Hepatocyte (in vitro differentiated cells): ENCODE measurements at places on chromosomes 3 and 15. TPM values are rescaled to one million over a fixed set of nuclear protein-coding genes. Genes with fewer than 3 reads are reported as not detected.

The CPA3 gene
- total RNA-seq, result 0.08 and 1.1 TPM in 2 replicates

The BNC1 gene
- 13.5 and 24.3 TPM in 2 replicates for total RNA-seq

The NMNAT3 gene
- total RNA-seq, result 8.3 and 12.3 TPM in 2 replicates

The ROPN1 gene
- total RNA-seq, result not detected in 2 replicates

The GPR62 gene
- not detected in 2 replicates for total RNA-seq

The DNAH12 gene
- total RNA-seq, result 1.1 and 1.5 TPM in 2 replicates

The SAMMSON gene
- total RNA-seq, result 0.10 TPM in 1 of 2 replicates, not detected in the other

The RBPMS2 gene
- total RNA-seq, result 0.27 and 1.2 TPM in 2 replicates

The SPESP1 gene
- not detected in 2 replicates for total RNA-seq

The SSR3 gene
- 176 and 189 TPM in 2 replicates for total RNA-seq

The SQOR gene
- 27.3 and 37.0 TPM in 2 replicates for total RNA-seq

The TRPM1 gene
- total RNA-seq, result not detected in 2 replicates

The ABI3BP gene
- 10.4 and 15.0 TPM in 2 replicates for total RNA-seq

The GXYLT2 gene
- 23.6 and 35.7 TPM in 2 replicates for total RNA-seq

The PIF1 gene
- 0.76 and 1.5 TPM in 2 replicates for total RNA-seq

The GOLGA6L10 gene
- 0.28 and 1.3 TPM in 2 replicates for total RNA-seq
